ENCODE measurements at places on chromosomes 3 and 15.

DNA sequence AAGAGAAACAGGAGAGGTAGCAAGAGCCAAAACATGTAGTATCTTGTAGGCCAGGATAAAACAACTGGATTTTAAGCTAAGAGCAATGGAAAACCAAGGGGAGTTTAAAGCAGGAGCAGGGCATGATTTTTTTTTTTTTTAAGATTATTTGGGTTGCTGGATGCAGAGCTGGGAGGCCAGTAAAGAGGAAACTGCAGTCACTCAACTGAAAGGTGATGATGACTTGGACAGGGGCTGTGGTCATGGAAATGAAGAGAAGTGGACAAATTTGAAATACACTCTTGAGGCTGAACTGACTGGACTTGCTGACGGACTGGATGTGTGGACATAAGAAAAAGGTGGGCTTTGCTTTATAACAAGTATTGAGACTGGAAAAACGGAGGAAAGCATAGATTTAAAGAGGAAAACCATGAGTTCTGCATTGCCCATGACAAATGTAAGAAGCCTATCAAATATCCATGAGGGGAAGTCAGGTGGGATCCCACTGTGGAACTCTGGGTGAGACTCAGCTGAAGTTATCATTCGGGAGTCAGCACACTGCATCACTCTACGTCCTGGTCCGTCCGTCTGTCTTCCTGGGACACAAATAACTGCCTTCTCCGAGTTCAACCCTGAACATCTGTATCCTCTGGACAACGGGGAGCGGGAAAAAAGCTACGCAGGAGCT lies 688 bp downstream of the XPC start:
- DNase-seq, result no peak

DNA sequence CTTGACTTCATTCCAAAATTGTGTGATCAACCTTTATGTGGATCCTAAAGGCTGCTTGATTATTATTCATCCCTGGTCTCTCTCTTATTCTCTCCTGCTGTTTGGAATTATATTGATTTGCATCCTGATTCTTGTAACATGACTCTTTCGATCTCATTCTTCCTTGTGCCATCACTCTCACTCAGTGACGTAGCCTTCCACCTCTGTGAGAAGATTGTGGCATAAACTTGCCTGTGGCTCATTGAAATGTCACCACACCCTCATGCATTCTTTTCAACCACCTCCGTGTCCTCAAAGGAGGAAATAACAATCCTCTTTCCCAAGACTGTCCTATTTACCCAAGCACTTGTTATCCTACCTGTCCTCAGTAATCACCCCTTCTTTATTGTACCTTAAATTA lies 41.3 kb upstream of the GCNT3 start:
- no peak for DNase-seq

DNA sequence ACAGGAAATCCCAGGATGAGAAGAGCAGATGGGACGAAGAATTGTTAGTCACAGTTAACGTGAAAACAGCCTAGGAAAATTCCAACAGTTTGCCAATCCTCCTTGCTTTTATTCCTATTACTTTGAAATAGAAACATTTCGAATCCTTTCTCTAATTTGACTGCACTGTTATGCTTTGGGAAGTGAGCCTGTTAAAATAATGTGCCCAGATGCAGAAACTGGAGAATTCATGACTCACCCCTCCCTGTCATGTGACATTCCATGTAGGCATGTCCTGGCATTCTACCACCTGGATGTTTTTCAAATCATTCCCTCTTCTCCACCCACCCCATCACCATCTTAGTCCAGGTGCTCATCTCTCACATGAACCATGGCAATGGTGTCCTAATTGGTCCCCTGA lies 107.3 kb downstream of the MINAR1 start:
- no peak for DNase-seq

DNA sequence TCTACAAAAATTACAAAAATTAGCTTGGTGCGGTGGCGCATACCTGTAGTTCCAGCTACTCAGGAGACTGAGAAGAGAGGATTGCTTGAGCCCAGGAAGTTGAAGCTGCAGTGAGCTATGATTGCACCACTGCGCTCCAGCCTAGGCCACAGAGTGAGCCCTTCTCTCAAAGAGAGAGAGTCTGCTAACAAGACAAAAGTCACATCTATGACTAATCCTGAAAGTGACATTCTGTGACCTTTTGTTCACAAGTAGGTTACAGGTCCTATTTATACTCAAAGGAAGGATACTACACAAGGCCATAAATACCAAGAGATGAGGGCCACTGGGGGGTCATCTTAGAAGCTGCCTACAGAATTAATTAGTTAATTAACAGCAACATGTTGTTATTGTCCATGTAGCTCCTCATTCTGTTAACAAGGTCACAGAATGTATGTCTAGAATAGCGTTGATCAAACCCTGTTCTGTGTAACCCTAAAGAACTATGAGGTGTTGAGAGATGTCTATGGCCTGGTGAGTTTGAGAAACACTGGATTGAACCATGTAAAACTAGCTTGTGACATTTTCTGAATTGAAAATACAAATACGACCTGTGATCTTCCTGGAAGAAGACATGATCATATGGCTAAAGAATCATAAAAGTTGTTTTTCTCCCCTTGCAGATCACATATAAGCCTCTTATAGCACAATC lies 97.0 kb downstream of the SAMMSON start:
- DNase-seq, result no peak

- no peak for DNase-seq
Measured at GRCh38 chr15:88341006-88341405, 84.5 kb upstream of the NTRK3 start.

All from stimulated activated CD4-positive, alpha-beta T cell treated with anti-CD3 and anti-CD28 coated beads, Interleukin-15, amount 100 ng/mL, for 24 hours (primary cell).